CD4-positive, alpha-beta memory T cell (primary cell): ENCODE measurements at places on chromosomes 1 and 21. TPM values are rescaled to one million over a fixed set of nuclear protein-coding genes. Genes with fewer than 3 reads are reported as not detected.

DNA sequence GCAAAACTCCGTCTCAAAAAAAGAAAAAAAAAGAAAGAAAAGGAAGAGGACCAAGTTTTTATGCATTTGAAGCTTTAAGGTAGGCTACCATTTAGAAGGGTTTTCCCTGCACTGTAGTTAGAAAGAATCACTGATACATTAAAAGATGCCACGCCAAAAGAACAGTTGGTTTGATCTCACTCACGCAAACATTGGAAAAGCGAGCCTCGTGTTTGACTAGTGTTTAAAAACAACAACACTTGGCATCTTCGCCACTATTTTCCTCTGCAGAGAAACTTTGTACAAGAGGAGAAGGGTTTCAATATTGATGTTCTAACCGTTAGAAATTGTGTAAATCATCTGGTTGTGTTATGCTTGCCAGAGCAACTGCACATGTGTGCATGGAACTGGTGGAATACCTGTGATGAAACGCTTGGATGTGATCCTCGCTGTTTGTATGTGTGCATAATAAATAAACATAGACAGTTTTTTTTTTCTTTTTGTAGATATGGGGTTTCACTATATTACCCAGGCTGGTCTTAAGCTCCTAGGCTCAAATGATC lies 24.0 kb upstream of the CAMTA1 start:
- H3K36me3 ChIP-seq, result no peaks in the 10 kb centered on the region
- no peak overlapping the region for H3K4me3 ChIP-seq
- no peak for DNase-seq
- no peak overlapping the region for H3K27ac ChIP-seq
- no peaks in the 10 kb centered on the region for H3K27me3 ChIP-seq

GRCh38 chr1:27455139-27455811 lies 34.7 kb downstream of the WASF2 start:
- no peaks in the 10 kb centered on the region for H3K27me3 ChIP-seq
- peak overlapping the region; percentile 40 for H3K27ac ChIP-seq
- no peaks in the 10 kb centered on the region for H3K36me3 ChIP-seq
- H3K4me3 ChIP-seq, result no peak overlapping the region
- peaks cover 47% of the 10 kb centered on the region for H3K4me1 ChIP-seq

The CCDC18 gene
- total RNA-seq, result 9.0 TPM

- H3K4me1 ChIP-seq, result no peaks in the 10 kb centered on the region
- no peak overlapping the region for H3K4me3 ChIP-seq
- H3K27ac ChIP-seq, result no peak overlapping the region
- DNase-seq, result no peak
- no peaks in the 10 kb centered on the region for H3K27me3 ChIP-seq
These were observed 37.0 kb downstream of the HS2ST1 start for GRCh38 chr1:86951430-86951829.

The INAVA gene
- 0.20 TPM for total RNA-seq

GRCh38 chr1:205003358-205004131 lies 39.5 kb upstream of the CNTN2 start:
- H3K36me3 ChIP-seq, result no peaks in the 10 kb centered on the region
- H3K4me1 ChIP-seq, result no peaks in the 10 kb centered on the region
- no peak for DNase-seq

- DNase-seq, result no peak
- no peaks in the 10 kb centered on the region for H3K27me3 ChIP-seq
- no peak overlapping the region for H3K4me3 ChIP-seq
- H3K4me1 ChIP-seq, result peaks cover 83% of the 10 kb centered on the region
- H3K36me3 ChIP-seq, result peaks cover 8% of the 10 kb centered on the region
These were observed 35.4 kb downstream of the GPR3 start for GRCh38 chr1:27427816-27428315.

The PCAT6 gene
- not detected for total RNA-seq

The GPR37L1 gene
- not detected for total RNA-seq

The CFHR3 gene
- total RNA-seq, result not detected

GRCh38 chr21:34889320-34889675 lies 159.8 kb downstream of the RUNX1 start:
- peak; percentile 77 for DNase-seq
- H3K36me3 ChIP-seq, result no peaks in the 10 kb centered on the region
- peaks cover 69% of the 10 kb centered on the region for H3K4me1 ChIP-seq
- H3K4me3 ChIP-seq, result no peak overlapping the region

- no peak overlapping the region for H3K4me3 ChIP-seq
- no peak overlapping the region for H3K27ac ChIP-seq
- no peaks in the 10 kb centered on the region for H3K36me3 ChIP-seq
These were observed 1.3 kb upstream of the INPP5B start for GRCh38 chr1:37948166-37948565.

GRCh38 chr1:220487297-220487820 lies 40.6 kb upstream of the MARK1 start:
- H3K27me3 ChIP-seq, result no peaks in the 10 kb centered on the region
- no peak overlapping the region for H3K4me3 ChIP-seq
- H3K4me1 ChIP-seq, result no peaks in the 10 kb centered on the region
- no peaks in the 10 kb centered on the region for H3K36me3 ChIP-seq
- H3K27ac ChIP-seq, result no peak overlapping the region
- DNase-seq, result no peak

DNA sequence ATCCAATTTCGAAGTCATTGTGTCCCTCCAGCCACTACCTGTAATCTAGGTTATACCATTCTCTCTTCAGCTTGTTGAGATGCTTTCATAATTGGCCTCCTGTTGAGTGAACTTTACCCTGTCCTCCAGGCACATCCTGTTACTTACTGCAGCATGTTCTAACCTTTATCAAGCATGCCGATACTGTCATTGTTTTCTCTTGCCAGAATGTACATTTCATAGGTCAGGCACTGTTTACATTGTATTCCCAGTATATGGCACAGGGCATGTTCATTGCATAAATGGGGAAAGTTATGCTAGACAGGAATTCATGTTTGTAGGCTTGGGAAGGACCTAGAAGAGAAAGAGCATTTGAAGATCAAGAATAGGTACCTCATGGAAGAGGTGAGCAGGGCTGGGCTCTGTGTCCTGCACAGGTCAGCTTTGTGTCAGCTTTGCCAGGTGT lies 10.2 kb downstream of the CXADR start:
- DNase-seq, result no peak
- H3K27me3 ChIP-seq, result no peaks in the 10 kb centered on the region
- H3K27ac ChIP-seq, result no peak overlapping the region
- H3K4me1 ChIP-seq, result no peaks in the 10 kb centered on the region
- H3K36me3 ChIP-seq, result no peaks in the 10 kb centered on the region

DNA sequence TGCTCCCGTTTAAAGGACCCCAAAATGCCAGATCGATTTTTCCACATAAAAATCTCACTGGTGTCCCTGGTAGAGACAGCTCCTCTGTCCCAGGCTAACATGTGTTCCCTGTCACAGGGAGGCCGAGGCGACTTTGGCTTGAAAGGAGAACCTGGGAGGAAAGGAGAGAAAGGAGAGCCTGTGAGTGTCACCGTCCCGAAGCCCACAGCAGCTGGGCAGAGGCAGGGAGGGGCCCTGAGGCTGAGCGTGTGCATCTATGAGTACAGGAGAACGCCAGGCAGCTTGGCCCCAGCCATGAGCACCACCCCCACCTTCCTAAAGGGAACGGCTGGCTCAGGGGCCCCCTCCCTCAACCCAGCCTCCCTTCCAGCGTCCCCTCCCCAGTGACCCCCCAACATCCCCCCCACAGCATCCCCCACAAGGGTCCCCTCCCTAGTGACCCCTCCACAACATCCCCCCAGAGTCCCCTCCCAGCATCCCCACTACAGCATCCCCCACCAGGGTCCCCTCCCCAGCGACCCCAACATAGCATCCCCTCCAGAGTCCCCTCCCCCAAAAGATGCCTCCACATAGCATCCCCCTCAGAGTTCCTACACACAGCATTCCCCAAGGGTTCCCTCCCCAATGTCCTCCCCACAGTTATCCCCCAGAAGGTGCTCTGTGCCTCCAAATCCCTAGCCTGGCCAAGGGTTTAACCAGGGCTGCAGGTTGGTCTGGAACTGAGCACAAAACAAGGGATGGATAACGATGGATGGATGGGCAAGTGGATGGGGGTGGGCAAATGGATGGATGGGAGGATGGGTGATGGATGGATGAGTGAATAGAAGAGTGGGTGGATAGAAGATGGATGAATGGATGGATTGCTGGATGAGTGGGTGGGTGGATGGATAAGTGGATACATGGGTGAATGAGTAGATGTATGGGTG lies 25.1 kb downstream of the COL6A2 start:
- no peaks in the 10 kb centered on the region for H3K27me3 ChIP-seq
- no peaks in the 10 kb centered on the region for H3K4me1 ChIP-seq
- no peak overlapping the region for H3K27ac ChIP-seq
- no peak for DNase-seq

DNA sequence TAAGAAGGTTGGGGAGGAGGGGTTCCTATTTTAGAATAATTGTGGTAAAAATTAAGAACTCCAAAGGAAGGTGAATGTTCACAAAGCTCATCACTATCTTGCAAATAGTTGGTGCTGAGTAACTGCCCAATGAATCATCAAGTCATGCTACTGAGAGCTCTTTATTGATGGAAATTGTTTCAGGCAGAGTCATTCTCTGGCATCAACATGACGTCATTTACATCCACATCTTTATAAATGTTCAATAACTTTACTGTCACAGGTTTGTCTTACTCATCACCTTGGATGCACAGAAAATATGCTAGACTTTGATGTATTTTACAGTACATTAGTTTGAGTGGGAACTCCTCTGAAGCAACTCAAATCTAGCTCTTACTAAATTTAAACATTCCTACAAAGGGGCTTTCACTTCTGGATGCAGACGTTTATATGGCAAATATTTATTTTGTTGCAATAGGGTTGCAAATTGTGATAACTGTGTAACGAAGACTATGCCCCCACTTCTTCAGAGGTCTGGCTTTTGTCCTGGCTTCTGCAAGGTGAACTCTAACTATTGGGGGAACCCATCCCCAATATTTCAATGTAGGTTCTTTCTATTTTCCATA lies 273.7 kb upstream of the AJAP1 start:
- no peaks in the 10 kb centered on the region for H3K27me3 ChIP-seq
- no peak overlapping the region for H3K4me3 ChIP-seq
- H3K4me1 ChIP-seq, result no peaks in the 10 kb centered on the region
- no peaks in the 10 kb centered on the region for H3K36me3 ChIP-seq
- no peak for DNase-seq
- H3K27ac ChIP-seq, result no peak overlapping the region

The SLC6A17 gene
- total RNA-seq, result not detected

DNA sequence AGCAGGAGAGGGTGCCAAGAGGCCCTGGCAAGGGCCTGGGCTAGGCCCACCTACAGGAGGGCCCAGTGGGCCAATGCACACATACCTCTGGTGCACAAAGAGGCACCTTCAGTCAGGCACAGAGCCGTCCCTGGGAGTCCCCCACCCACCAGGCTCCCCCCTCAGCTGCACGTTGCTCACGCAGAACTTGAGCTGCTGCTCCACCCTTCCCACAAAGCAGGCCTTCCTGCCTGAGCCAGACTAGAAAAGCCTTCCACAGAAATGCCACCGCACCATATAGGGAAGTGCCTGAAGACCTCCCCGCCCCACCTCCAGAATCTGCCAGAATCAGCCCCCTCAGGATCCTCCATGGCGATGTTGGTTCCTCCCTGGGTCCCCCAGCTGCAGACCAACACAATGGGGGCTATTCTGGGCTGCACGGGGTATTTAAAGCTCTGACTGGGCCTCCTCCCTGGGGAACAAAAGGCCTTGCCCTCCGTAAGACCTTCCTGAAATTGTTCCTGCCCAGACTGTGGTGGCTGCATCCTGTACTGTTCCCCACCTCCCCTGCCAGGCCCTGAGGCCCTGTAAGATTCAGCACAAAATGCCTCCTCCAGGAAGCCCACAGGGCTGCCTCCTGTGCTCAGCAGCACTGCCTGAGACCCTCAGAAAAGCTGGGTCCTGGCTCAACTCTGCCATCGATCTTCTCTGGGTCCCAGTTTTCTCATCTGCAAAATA lies 27.2 kb downstream of the HSPG2 start:
- no peak overlapping the region for H3K4me3 ChIP-seq
- H3K4me1 ChIP-seq, result peaks cover 4% of the 10 kb centered on the region
- no peak for DNase-seq
- no peak overlapping the region for H3K27ac ChIP-seq

- peaks cover 20% of the 10 kb centered on the region for H3K36me3 ChIP-seq
- DNase-seq, result peak; percentile 59
- H3K4me3 ChIP-seq, result no peak overlapping the region
- no peaks in the 10 kb centered on the region for H3K27me3 ChIP-seq
These were observed 13.9 kb downstream of the DDX20 start for GRCh38 chr1:111769517-111770146.

DNA sequence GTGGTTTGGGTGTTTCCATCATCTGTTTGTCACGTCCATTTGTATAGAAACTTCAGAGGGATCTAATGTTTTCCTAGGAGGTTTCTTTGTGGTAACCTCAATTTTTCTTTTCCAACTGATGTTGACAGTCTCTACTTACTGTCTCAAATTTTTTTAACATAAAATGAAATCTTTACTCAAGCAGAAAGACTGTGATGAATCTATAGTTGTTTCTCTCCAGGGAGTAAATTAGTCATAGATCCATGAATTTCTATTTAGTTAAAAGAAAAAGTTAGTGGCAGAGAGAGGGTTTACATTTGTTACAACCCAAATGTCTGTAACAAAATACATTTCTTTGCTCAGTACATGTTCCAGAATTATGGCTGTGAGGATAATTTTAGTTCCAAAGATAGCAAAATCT lies 161.6 kb downstream of the DISP1 start:
- H3K27ac ChIP-seq, result no peak overlapping the region
- H3K27me3 ChIP-seq, result no peaks in the 10 kb centered on the region
- no peaks in the 10 kb centered on the region for H3K36me3 ChIP-seq
- no peak overlapping the region for H3K4me3 ChIP-seq
- no peaks in the 10 kb centered on the region for H3K4me1 ChIP-seq
- DNase-seq, result no peak

- no peak overlapping the region for H3K27ac ChIP-seq
- H3K4me3 ChIP-seq, result no peak overlapping the region
- no peak for DNase-seq
- peaks cover 6% of the 10 kb centered on the region for H3K36me3 ChIP-seq
- no peaks in the 10 kb centered on the region for H3K27me3 ChIP-seq
These were observed 76.9 kb downstream of the EPS15 start for GRCh38 chr1:51442198-51442597.

DNA sequence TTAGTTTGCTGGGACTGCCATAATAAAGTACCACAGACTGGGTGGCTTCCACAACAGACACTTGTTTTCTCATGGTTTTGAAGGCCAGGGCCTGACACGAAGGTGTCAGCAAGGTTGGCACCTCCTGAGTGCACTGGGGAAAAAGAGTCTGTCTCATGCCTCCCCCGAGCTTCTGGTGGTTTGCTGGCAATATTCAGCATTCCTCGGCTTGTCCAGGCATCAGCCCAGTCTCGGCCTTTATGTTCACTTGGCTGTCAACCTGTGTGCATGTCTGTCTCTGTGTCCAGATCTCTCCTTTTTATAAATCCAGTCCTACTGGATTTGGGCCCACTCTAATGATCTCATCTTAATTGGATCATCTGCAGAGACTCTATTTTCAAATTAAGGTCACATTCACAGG lies 72.6 kb downstream of the DOP1B start:
- H3K27me3 ChIP-seq, result no peaks in the 10 kb centered on the region
- H3K27ac ChIP-seq, result no peak overlapping the region
- DNase-seq, result no peak
- H3K36me3 ChIP-seq, result peaks cover 15% of the 10 kb centered on the region
- H3K4me3 ChIP-seq, result no peak overlapping the region
- H3K4me1 ChIP-seq, result peaks cover 4% of the 10 kb centered on the region

- H3K4me3 ChIP-seq, result no peak overlapping the region
- H3K36me3 ChIP-seq, result no peaks in the 10 kb centered on the region
- H3K27ac ChIP-seq, result no peak overlapping the region
- H3K4me1 ChIP-seq, result no peaks in the 10 kb centered on the region
These were observed 94.0 kb downstream of the IFI44 start for GRCh38 chr1:78743626-78744025.

- H3K4me1 ChIP-seq, result no peaks in the 10 kb centered on the region
- no peaks in the 10 kb centered on the region for H3K27me3 ChIP-seq
- no peak overlapping the region for H3K4me3 ChIP-seq
- no peak overlapping the region for H3K27ac ChIP-seq
- H3K36me3 ChIP-seq, result no peaks in the 10 kb centered on the region
These were observed 56.4 kb downstream of the ADAMTS1 start for GRCh38 chr21:26788790-26789189.
